ENCODE measurements at places on chromosomes 13 and 19.

GRCh38 chr19:17610384-17610783 lies 54.9 kb downstream of the COLGALT1 start:
- DNase-seq = no peak

DNA sequence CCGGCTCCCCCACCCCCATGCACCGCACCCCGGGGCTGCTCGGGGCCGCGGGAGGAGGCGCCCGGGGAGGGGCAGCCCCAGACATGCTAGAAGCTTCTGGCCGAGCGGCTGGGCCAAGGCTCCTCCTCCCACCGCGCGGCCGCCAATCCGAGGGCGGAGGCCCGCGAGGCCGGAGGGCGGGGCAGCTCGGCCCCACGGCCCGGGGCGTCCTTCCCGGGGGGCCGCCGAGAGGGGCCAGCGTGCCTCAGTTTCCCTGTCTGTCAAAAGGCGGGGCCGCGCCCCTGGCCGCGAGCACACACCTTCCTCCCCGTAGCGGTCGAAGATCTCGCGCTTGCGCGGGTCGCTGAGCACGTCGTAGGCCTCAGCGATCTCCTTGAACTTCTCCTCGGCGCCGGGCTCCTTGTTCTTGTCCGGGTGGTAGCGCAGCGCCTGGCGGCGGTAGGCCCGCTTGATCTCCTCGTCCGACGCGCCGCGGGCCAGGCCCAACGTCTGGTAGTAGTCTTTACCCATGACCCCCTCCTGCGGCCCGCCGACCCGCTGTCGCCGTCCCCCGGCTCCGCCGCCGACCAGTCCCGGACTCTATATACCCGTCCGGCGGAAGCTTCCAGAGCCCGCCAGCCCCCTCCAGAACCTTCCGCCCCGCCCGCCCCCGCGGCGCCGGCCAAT lies at the start of gene DNAJB1:
DNAJB1 (minus strand) TSS at position 558 of the 666 bp plus-strand sequence; CDS start at position 510, 48 bp downstream.
- no peak for DNase-seq

GRCh38 chr13:39864221-39864620 lies 208.8 kb downstream of the COG6 start:
- DNase-seq = no peak

GRCh38 chr19:38373907-38374331 lies 452 bp upstream of the PSMD8 start:
- DNase-seq = no peak

- no peak for DNase-seq
Measured at GRCh38 chr13:20193907-20194631, 1.3 kb upstream of the GJB2 start.

DNA sequence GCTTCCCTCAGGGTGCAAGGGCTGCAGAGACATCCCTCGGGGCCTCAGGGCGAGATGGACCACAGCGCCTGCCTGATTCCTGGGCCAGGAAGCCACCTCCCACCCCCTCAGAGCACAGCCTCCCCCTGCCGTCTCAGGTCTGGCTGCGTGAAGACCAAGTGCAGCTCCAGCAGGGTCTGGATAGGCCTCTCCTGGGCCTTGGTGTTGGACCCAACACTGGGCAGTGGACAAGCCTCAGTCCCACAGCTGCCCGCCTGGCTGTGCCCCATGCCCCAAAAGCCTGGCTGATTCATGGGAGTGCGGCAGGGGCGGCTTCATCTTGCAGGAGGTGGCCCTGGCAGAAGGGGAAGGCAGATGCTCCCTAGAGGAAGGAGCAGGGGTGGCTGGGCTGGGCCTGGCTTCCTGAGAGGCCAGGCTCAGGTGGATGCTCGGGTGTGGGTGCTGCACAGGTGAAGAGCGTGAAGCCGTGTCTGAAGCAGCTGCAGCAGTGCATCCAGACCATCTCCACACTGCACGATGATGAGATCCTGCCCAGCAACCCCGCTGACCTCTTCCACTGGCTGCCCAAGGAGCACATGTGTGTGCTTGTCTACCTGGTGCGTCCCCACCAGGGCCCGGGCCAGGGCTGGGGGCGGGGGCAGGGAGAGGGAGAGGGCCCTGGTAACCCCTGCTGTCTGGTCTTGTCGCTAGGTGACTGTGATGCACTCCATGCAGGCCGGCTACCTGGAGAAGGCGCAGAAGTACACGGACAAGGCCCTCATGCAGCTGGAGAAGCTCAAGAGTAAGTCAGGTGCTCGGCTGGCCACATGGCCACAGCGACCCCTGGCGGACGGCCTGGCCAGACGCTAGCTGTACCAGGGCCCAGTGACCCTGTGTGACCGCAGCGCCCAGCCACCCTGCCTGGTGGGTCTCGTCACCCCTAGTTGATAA lies 21.7 kb downstream of the MAU2 start:
- no peak for DNase-seq

DNA sequence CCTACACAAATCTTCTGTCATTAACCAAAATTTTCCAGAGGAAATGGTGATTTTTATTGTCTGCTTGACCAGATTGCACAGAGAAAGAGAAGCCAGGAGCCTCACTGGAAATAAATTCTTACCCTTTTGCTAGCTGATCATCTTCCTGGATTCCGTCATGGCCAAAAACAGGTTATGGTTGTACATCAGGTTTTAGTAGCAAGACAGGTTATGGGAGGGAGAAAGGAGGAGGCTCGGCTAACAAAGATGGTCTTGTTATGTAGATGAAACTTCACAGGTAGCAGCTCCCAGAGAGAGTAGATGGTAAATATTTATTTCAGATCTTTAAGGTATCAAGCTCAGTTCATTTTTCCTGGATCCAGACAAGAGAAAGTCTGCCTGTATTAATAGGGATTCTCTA lies 19.7 kb upstream of the CEACAM3 start:
- DNase-seq = no peak

DNA sequence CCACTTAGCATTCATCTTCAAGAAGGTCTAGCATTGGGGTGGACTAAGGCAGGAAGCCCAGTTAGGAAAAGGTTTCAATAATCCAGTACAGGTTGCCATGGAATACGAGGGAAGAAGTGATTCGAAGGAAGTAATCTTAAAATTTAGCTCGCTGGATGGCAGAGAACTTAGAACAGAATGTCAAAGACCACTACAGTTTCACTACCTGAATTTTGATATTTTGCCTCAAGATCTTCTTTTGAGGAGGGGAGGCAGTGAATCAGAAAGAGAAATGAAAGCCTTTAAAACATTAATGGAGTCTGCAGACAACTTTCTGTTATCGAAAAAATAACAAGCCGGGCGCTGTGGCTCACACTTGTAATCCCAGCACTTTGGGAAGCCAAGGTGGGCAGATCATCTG lies 7.0 kb upstream of the RAB8A start:
- DNase-seq = no peak

DNA sequence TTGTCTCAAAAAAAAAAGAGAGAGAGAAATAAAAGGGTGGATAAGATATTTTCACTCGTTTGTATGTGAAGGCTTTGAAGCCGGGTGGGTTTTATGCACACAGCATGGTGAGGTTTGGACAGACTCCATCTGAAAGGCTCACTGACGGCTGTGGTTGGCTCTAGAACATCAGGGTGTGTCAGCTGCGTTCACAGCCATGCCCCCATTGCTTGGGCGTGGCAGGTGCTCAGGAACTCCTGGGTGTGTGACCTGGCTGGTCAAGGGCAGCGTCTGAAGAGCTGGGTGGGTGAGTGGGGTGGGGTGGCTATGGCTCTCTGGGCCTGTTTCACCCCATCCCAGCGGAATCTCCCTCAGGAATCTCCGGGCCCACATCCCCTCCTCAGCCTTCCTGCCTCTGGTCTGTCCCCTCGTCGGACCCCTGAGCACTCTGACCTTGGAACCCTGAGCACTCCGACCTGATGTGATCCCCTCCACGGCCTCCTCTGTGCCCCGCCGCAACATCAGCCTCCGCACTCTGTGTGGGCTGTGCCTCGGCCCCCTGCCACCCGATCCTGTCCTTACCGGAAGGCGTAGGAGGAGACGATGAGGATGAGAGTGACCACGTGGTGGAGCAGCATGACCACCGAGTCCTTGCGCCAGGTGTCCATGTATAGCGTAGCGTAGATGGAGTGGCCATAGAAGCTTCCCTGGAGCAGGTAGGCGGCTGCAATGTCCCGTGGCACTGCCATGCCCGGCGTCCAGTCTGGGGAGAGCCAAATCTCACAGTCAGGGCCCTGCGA lies 12.2 kb downstream of the CERS1 start:
- no peak for DNase-seq

- DNase-seq = no peak
Measured at GRCh38 chr13:67063036-67063435, 167.1 kb downstream of the PCDH9 start.

- no peak for DNase-seq
Measured at GRCh38 chr13:19606152-19606551, 27.3 kb upstream of the MPHOSPH8 start.

DNA sequence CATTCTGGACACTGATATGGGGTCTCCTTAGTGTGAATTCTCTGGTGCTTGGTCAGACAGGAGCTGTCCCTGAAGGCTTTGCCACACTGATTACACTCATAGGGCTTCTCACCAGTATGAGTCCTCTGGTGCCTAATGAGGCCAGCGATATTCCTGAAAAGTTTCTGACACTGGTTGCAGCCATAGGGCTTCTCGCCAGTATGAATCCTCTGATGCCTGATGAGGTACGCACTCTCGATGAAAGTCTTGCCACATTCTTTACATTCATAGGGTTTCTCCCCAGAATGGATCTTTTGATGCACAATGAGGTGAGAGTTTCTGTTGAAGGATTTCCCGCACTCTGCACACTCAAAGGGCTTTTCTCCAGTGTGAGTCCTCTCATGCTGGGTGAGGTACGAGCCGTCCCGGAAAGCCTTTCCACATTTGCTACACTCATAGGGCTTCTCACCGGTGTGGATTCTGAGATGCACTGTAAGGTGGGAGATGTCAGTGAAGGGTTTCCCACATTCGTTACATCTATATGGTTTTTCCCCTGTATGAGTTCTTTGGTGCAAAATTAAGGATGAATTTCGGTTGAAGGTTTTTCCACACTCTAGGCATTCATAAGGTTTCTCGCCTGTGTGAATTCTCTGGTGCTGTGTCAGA lies 22.4 kb downstream of the ZNF329 start:
- no peak for DNase-seq

DNA sequence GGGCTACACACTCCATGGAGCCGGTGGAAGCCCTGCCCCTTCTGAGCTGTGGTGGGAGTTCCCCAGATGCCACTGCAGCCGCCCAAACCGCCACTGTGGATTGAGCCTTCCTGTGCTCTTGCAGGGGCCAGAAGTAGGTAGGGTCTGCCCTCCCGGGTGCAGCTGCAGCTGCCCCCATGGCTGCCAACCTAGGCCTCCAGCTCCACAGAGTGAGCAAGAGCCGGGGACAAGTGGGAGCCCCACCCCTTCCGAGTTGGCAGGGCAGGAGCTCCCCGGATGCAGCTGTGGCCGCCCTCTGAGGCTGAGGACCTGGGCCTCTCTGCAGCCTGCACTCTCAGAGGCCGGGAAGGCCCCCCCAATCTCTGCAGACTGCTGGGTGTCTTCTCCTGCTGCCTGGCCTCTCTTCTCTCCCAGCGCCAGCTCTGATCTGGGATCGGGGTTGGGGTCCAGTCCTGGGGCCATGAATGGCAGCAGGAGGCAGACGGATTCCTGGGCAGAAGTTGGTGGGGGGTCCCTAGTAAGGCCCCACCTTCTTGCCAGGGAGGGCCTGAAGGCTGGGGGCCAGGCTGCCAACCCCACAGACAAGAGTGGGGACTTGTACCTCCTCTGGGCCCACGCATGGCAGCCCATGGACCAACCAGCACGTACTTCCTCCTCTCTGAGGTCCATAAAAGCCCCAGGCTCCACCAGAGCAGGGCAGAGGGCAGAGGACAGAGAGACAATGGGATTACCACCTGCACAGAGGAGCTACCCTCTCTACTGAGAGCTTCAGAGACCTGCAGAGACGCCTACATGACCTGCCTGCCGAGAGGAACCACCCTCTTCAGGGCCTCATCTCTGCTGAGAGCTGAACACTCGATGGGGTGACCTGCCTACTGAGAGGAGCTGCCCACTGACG lies 28.9 kb downstream of the AP2S1 start:
- DNase-seq = no peak

DNA sequence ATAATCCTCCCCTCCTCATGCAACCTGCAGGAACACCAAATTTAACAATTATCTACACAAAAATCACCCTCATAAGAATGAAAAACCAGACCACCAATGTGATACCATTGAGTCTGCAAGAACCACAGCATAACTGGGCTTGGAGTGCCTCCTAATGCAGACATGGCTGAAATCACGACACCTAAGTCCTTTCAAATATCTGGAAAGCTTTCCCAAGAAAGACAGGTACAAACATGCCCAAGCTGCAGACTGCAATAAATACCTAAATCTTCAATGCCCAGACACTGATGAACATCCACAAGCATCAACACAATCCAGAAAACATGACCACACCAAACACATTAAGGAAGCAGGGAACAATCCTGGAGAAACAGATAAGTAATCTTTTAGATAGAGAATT lies 417.1 kb downstream of the LMO7 start:
- no peak for DNase-seq
